NCI-H1105 (cell line): ENCODE measurements at places on chromosomes 12 and 14.

GRCh38 chr12:95073698-95074520 is 491 bp upstream of the NR2C1 start:
- DNase-seq: no peak

- no peak for DNase-seq
These were observed 298.6 kb upstream of the PPFIA2 start for GRCh38 chr12:82057770-82058169.

GRCh38 chr12:78651755-78652154 is 212.8 kb upstream of the SYT1 start:
- no peak for DNase-seq

GRCh38 chr12:114741940-114742339 is 58.0 kb upstream of the TBX3 start:
- no peak for DNase-seq

DNA sequence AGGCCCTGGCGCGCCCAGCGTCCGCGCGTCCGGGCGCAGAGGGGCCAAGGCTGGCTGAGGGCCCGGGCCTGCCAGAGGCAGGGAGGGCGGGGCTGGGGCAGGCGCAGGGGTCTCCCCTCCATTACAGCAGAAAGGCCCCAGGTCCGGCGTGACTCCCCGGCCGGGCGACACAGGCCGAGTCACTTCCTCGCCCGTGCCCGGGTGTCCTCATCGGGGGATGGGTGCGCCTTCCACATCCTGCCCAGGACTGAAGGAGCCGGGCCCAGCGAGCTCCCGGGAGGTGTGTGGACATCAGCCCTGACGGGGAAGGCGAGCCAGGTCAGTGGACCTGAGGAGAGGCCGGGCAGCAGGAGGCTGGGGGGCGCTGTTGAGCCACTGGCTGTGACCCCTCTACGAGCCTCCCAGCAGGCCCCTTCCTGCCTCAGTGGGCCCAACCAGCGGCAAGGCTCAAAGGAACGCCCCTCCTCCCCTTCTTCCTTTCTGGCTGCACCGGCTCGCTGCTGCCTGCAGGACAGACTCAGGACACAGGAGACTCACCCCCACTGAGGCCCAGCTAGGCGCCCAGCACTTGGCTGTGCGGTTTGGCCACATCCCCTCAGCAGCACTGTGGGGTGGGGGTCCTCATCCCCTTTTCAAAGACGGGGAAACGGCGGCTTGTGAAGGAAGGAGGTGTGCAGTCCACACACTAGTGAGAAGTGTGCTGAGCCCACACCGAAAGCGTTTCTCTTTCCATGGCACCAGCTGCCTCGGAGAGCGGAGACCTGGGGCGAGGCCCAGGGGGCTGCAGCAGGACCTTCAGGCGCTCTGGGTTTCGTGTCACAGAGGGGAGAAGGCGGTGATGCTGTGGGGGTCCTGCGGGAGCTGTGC is 606 bp downstream of the TNFAIP2 start:
- DNase-seq: no peak

DNA sequence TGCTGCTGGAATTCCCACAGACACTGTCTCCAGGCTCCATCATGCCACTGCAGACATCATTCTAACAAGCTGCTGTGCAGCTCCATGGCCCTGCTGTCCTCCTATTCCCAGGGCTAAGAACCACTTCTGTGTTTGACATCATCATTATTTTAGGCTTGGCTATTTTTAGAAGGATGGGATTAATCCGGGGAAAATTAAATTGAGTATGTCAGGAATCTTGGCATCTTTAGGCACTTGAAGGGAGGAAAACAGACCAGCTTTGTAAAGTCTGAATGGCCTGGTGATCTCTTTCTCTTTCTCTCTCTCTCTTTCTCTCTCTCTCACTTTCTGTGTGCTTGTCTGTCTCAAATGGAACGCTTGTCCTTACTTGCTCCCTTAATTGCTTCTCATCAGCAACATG is 568.3 kb upstream of the FLRT2 start:
- peak; percentile 66 for DNase-seq

DNA sequence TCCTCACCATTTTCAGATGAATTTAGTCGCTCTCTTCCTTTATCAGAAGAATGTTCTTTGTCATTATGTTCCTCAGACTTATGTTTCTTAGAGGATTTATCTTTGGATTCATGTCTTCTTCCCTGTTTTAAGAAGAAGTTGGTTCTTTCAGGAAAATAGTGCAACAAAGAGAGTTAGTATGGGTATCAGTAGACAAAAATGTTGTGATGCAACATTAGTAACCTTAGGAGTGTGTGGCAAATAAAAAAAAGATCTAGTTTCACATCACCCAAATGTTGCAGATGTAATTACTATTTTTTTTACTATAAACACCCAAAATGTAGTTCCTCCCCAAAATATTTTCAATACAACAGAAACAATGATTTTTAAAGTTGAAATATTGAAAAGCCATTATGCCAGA is 7.8 kb downstream of the RSRC2 start:
- DNase-seq: no peak

GRCh38 chr14:29391801-29392200 is 535.8 kb downstream of the PRKD1 start:
- DNase-seq: no peak

GRCh38 chr12:119956047-119956446 is 33.0 kb upstream of the BICDL1 start:
- DNase-seq: no peak

GRCh38 chr14:31692376-31692781 is 131.2 kb downstream of the NUBPL start:
- DNase-seq: peak; percentile 80

DNA sequence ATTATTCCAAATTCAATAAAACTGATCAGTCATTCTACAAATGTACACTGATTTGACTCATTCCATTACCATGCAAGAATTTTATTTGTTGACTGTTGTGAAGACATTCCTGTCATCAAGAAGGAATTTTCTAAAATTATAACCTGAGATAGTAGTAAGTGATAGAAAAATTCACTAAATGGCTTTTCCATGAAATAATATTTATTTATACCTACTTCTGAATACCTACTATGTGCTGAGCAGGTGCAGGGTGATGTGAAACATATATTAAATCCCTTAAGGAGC is 841.7 kb downstream of the NRXN3 start:
- no peak for DNase-seq

GRCh38 chr14:95315579-95315978 is 4.1 kb downstream of the CLMN start:
- no peak for DNase-seq

GRCh38 chr12:3002646-3003045 is 43.4 kb downstream of the TEAD4 start:
- DNase-seq: no peak

DNA sequence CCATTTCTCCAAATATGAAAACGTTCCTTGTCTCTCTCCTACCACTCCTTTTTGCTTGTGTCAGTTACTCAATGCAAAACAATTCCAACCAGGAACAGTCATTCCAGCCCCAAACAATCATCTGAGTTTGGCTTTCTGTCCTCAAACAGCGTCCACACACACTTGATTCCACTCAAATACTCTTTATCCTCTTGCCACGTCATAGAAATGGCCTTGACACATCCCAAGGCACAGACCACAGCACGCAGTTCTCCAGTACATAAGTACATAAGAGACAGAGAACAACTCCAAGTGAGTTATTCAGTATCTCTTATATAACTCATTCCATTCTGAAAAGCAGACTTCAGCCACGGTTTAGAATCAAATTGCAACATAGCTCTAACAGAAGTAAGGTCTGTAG is 299.2 kb downstream of the RPS29 start:
- DNase-seq: no peak

- DNase-seq: no peak
These were observed 37.7 kb downstream of the C12orf50 start for GRCh38 chr12:87991483-87991882.

DNA sequence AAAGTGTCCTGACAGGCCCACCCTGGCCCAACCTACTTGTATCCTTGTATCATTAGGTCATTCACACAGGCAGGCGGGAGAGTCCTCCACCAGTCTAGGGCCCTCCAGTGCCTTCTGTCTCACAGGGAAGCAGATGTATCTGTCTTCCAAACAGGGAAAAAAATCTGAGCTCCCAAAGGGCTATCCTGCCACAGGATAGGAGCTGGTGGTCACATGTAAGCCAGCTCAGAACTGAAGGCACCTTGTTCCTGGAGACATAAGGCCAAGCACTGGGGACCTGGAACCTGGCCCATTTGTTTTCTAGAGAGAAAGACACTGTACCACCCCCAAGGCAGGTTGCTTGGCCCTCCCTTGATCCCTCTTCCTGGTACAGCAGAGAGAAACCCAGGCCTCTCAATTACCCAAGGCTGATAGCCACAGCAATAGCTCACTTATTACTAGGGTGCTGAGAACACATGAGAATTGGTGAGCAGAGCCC is 19.4 kb upstream of the PLEKHH1 start:
- DNase-seq: no peak

DNA sequence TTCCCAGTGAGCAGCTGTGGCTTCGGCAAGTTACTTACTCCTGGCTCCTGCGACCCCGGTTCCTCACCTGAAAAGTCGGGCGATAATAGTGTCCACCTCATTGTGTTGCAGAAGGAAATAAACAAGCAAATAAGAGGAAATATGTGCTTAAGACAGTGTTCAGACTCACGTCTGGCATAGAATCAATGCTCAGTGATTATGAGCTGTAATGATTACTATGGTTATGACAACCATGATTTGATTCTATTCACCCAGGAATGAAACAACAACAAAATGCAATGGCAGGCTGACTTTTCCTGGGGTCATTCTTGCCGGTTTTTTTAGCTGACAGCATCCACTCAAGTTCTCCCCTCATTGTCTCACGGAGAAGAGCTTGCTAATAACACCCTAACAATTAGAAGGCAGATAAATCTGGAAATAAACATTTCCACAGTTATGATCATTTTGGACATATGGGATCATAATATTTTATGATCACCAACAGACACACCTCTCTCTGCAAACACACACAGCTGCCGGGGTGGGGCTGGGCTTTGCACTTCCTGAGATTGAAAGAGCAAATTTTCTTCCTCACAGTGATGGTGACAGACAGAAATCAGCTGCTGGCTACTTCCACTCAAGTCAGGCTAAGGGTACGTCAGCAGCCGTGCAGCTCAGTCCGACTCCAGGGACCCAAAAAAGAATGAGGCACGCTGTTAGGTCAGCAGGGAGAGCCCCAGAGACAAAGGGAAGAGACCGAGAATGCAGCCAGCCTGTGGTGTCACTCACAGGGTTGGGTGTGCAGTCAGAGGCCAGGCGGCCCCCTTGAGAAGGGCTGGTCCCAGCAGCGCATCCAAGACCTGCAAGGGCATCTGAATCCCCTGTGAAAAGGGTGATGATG is 158.0 kb downstream of the RIMBP2 start:
- DNase-seq: no peak

DNA sequence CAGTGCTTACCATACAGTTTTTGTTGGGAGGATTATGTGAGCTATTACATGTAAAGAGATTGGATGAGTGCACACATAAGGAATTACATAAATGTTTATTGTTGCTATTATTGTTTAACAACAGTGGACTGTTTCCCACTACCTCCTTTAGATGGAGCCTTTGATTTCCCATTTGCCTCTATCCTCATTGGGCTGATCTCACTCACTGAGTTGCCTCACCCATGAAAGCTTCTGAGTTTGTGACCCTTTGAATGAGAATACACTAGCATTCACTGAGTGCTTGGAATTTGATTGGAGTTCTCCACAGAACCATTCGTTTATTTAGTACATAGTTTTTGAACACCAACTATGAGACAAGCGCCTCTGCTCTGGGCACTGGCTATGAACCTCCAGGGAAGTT is 121.0 kb downstream of the HELB start:
- DNase-seq: no peak

GRCh38 chr14:29911810-29912209 is 15.8 kb downstream of the PRKD1 start:
- peak; percentile 7 for DNase-seq

DNA sequence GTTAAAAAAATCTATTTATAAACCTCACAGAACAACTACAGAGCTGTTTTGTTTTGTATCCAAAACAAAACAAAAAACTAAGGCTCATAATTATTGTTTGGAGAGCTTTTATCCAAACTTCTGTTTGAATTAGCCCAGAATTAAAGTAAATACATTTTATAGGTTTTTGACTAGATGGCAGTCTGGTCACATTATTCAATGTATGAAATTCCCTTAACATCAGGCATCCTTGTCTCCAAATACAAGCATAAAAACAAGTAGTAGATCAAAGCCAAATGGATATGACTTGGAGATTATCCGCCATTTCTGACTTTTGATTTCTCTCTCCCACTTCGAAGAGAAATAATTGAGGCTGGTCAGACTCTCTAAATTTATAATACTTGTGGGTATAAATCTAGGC is 63.5 kb downstream of the SLC38A1 start:
- DNase-seq: no peak

- no peak for DNase-seq
These were observed 123.5 kb upstream of the RFLNA start for GRCh38 chr12:124171231-124171979.

DNA sequence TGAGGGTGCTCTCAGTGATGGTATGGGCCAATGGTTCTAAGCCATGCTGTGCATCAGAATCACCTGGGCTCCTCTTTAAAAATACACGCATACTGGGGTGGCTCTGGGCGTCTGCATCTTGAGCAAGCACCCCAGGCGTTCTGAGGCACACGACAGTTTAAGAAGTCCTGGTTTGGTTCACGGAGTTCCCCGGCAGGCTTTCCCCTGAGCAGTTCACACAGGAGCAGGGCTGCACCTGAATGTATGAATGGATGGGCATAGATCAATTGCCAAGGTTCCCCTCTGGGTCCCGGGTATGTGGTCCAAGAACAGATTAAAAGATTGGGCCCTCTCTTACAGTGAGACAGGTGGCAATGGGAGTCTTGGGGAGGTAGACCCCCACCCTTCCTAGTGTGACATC is 395.3 kb downstream of the DPF3 start:
- no peak for DNase-seq

DNA sequence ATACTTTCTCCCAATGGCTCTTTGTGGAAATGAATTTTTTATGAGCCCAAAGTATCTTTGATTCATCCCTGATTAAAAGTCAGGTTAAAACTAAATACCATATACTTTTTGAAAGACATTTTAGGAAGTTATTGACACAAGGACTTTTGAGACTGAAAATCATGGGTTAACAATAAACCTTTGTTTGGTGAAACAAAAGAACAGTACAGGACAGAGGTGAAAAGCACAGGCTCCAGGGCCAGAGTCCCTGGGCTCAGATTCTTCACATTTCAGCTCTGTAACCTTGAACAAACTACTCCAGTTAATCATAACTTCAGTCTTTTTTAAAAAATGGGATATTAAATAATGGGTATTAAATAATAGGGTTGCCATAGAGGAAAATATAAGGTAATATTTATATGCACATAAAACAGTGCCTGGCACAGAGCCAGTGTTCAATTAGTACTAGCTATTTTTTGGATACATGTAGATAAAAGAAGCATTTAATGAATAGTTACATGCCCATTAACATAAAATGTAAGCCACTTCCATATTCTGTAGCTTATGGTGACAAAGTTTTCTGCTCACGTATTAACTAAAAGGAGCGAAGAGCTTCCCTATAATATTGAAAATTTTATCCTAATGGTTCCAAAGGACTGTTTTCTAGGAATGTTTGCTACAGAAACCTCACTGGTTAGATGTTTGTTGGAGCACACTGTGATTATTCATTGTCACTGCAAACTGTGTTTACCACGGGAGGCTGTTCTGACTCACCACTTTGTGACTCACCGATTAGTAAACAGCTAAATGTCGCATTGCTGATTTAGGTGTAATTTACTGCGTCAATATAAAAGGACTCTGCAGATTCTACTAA is 255.4 kb downstream of the DAD1 start:
- no peak for DNase-seq
